A549 treated with ZK216348 at 1 μM for 4 hours (cell line): ENCODE measurements at places on chromosomes 5 and 9. TPM values are rescaled to one million over a fixed set of nuclear protein-coding genes. Genes with fewer than 3 reads are reported as not detected.

The FOXI1 gene
- total RNA-seq = not detected in 5 replicates

The PHYHD1 gene
- total RNA-seq = not detected in 5 replicates

The ADAMTSL1 gene
- 0.04 TPM in 1 of 5 replicates, not detected in the others for total RNA-seq

The ANKRD34B gene
- 0.06 to 0.31 TPM (median 0.25 TPM) in 4 of 5 replicates, not detected in the other for total RNA-seq

The SUB1 gene
- total RNA-seq = 231 to 289 TPM (median 246 TPM) in 5 replicates

The ADGRV1 gene
- 0.57 to 0.91 TPM (median 0.78 TPM) in 5 replicates for total RNA-seq

The ENDOG gene
- total RNA-seq = 12.2 to 33.5 TPM (median 32.5 TPM) in 5 replicates

The ARSK gene
- 4.7 to 9.5 TPM (median 8.2 TPM) in 5 replicates for total RNA-seq
